ELF-1 (cell line): ENCODE measurements at places on chromosomes 5 and 9.

GRCh38 chr5:112711436-112711835 lies 26.2 kb upstream of the APC start:
- DNase-seq = no peak

DNA sequence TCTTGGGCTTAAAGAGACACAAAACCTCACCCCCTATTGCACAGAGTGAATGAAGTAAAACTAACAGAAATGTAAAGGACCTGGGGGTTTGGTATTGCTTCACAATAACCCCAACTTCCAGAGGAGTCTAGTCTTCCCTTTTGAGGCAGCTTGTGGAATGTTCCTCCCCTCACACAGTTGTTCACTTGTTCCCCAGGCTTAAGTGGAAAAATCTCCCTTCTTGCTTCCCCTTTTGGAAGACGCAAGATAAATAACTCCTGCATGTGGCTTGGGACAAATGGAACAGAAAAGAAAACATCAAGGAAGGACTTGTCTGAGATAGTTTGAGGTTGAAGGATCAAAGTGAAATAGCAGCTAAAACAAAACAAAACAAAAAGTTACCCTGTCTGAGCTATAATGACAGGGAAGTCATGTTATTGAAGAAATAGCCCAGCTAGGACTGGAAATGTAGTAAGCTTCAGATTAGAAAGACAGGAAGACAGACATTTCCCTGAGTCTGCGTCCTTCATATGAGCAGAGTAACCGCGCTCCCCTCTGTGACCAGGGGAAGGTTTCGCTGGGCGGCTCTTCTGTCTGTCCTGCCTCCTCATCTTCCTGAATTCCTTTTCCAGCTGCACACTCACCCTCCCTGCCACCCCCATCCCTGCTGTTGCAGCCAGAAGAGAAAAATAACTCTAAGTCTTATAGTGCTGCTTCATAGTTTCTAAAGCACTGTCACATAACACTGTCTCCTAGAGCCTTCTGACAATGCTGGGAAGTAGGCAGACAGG lies 8.8 kb downstream of the SPARC start:
- no peak for DNase-seq

- DNase-seq = no peak
Measured at GRCh38 chr5:14347522-14347921, 204.4 kb downstream of the TRIO start.

GRCh38 chr5:76703707-76704106 lies 12.2 kb upstream of the F2R start:
- no peak for DNase-seq

GRCh38 chr5:174159327-174160114 lies 114.0 kb downstream of the NSG2 start:
- peak; percentile 78 for DNase-seq

DNA sequence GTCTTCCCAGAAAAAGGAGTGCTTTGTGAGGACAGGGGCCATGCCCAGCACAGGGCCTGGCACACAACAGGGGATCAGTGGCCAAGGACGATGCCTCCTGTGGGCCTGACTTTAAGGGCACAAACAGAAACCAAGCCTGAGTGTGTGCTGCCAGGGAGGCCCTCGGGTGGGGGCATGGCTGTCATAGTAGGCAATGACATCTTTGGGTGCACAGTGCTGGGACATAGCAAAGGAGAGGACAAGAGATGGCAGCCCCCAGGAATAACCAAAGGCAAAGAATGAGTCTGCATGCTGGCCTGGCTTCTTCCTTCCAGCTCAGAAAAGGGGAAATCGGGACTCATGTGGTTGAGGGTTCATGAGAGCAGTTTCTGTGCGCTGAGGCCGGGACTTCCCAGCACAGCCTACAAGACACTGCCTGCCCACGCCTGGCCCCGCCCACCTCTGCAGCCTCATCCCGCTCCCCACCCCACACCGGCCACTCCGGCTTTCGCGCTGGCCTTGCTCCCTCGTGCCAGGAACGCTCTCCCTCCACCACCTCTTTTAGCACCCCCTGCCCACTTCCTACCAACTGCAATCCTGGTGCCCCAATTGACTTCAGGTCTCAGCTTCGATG lies 13.8 kb upstream of the LHX2 start:
- no peak for DNase-seq

GRCh38 chr5:80268916-80269315 lies 13.1 kb upstream of the SERINC5 start:
- no peak for DNase-seq

GRCh38 chr9:11931751-11932150 lies 761.4 kb upstream of the TYRP1 start:
- DNase-seq = no peak

- peak; percentile 51 for DNase-seq
Measured at GRCh38 chr9:20662156-20662555, 21.9 kb upstream of the FOCAD start.

GRCh38 chr5:139851558-139851957 lies 56.0 kb downstream of the PSD2 start:
- DNase-seq = no peak

DNA sequence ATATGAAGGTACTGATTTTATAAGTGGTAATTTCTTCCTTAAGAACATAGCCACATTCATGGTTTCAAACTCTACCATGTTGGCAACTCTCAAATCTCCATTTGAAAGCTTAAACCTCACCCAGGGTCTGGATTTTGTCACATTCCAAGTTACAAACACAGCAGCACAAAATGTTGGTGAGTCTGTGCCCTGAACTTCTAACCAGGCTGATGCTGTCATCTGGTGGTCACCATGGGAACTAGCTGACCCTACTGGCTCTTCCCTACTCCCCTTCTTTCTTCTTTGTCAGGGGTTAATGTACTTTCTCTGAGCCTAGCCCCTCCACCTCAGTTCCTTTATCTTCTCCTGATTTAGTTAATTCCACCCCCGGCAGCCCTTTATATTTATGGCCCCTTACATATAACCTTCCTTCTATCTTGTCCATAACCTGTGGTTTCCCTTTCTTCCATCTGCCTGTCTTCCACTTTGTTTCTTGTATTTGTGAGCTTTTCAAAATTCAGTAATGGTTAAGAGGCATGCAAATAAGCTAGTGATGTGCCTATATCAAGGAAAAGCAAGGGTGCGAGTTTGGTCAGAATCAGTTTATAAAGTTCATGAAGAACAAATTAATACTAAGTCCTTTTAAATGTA lies 35.9 kb downstream of the TGFBR1 start:
- peak; percentile 75 for DNase-seq

- DNase-seq = no peak
Measured at GRCh38 chr5:155732587-155733376, 594.2 kb upstream of the SGCD start.

DNA sequence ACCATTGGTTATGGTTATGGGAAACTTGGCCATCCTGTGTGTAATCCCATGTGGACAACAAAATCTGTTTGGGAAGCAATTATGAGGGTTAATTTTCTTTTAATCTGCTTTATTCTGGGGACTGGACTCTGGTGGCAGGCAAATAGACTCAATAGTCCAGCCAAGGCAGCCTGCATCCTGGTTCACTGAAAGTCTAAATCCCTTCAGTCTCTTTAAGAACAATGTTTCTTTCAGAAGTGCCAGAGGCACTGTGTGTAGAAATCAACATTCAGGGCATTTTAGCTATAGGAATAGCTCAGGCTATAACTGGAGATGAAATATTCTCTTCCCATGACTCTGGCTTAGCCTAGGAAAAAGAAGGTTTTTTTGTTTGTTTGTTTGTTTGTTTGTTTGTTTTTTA lies 118.0 kb downstream of the SPATA31D1 start:
- no peak for DNase-seq
